IMR-90 (cell line): ENCODE measurements at places on chromosomes 2 and 18.
A peak's percentile ranks its signal among the peaks of the same experiment; 100 is the strongest.

DNA sequence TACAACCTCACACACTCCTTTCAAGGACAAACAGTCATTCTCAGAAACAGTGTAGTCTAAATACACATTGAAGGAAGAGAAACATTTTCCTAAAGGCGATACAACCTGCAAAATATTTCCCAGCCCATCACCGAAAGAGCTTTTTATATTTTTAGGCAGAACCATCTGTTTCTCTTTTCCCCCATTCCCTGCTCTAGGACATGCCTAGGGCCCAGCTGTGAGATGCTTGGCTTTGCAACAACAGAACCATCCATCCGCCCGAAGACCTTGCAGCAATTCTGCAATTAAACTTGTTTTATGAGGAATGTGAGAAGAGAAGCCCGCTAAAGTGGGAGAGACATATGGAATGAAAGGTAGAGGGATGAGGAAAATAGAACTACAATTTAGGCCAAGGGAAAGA lies 105.6 kb upstream of the RFX8 start:
- DNase-seq = no peak

DNA sequence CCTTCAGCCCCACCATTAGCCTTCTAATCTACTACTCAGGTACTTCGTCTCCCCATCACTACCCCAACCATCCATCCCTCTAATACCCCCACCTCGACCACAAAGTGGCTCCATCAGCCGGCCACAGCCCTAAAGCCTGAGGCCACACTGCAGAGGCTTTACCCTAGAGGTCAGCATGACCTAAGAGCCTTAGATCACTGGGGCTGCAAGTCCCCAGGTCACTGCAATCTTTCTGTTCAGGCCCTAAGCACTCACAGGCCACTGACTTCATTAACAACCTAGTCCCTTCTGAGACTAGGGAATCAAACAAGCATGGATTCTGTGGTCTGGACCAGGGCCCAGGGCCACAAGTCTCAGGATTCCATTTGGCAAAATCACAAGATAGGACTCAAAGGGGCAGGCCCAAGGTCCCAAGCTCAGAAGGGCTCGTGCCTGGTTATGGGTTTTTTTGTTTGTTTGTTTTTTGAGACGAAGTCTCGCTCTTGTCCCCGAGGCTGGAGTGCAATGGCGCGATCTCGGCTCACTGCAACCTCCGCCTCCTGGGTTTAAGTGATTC lies 37.0 kb upstream of the PKDCC start:
- DNase-seq = peak; percentile 82

GRCh38 chr2:128580988-128581848 lies 262.6 kb upstream of the HS6ST1 start:
- no peak for DNase-seq

DNA sequence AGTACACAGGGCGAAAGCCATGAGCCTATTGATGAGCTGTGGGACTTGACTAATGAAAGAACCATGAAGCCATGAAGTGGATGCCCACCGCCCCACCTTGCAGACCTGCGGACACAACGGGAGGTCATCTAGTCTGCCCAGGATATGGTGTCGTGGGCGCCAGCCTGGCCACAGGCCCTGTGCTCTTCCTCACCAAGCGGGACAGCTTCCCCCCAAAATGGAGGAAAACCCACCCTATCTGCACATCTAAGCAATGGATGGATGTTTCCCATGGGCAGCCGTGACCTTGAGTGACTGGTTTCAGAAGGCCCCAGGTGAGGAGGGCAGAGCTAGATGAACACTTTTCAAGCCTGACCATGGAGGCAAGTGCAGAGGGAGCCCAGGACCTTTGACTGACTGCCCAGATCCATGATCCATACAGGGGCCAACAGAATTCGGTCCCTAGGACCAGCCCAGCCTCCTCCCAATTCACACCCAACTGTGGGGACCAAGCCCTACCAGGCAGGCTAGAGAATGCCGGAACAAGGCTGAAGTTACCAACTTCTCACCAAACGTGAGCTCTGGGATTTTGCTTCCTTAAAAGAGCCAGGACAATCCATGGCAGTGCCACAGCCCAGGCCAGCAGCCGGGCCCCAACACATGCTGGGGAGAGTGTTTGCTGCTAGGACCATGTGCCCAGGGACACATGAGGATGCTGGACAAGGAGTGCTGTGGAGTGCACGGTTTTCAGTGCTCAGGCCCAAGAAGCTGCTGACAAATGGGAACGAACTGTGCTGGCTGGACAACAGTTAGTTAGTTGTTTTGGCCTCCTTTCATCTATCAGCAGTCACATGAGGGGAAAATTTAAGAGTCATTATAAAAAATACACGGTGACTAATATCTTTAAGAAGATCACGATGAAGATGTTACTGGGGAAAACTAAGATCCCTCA lies 249.4 kb downstream of the HDAC4 start:
- DNase-seq = no peak

DNA sequence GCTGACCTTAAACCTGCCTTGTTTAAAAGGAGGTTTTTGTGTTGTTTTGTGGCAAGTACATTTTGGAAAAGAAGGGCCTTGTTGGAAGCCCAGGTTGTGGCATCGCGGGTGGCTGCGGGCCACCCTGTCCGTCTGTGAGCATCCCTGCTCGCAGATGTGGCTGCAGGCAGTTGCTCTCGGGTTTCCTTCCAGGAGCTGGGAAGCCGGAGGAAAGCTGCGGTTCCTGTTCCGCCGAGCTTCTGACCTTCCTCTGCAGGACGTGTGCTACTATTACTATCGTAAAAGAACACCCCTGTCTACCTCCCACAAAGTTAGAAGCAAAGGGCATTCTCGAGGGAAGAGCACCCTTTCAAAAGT lies 766 bp downstream of the MFF start:
- DNase-seq = peak; percentile 55

DNA sequence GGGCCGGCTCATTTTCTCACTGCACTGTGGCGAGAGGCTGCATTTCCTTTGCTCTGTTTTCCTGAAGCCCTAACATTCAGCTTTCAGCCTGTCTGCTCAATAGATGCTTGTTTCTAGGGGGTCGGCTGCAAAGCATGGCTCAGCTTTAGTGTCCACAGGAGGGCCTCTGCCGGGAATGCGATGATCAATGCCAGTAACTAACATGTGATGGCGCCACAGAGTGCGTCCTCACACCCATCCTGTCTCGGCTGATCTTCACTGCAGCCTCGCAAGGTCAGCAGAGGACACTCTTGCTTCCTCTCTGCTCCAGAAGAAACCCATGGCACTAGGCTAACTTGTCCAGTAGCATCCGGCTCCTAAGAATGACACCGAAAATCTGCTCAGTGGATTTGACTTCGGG lies 156.4 kb upstream of the PXDN start:
- no peak for DNase-seq

DNA sequence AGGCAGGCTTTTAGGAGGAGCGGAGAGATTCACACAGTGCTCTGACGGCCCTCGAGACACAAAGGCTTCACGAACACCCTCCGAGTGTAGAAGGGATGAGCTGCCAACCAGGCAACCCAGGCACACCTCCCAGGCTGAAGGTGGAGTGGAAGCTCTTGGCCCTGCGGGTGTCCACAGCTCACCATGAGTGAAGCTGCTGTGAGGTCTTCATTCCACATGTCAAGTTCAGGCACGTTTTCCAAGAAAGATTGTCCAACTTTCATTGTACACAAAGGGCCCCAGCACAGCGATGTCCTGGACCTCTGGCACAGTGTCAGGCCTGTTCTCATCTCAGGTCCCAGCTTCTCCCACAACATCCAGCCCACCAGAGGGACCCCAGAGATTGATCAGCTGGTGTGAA lies 13.4 kb downstream of the PARD6G start:
- no peak for DNase-seq

- DNase-seq = peak; percentile 51
These were observed 46.3 kb downstream of the ITSN2 start for GRCh38 chr2:24313744-24314632.

DNA sequence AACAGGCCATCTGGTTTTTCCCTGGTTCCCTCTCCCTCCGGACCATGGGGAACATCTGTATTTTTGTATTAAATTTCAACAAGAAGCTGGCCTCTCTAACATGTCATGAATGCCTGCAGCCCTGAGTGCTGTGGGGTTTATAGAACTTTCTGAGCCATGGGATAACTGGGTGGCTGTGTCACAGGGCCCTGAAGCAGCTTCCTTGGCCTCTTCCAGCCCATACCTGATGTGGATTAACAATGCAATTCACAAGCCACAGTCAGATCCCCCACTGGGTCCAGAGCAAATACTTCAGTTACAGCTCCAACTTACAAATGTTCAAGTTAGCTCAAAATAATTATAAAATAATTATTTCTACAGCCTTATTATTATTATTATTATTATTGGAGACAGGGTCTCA lies 307.8 kb upstream of the CELF4 start:
- DNase-seq = no peak

- DNase-seq = peak; percentile 55
These were observed 211.4 kb upstream of the SMIM21 start for GRCh38 chr18:75638776-75639471.

- DNase-seq = peak; percentile 59
These were observed 104.9 kb downstream of the MBD2 start for GRCh38 chr18:54119524-54120019.

DNA sequence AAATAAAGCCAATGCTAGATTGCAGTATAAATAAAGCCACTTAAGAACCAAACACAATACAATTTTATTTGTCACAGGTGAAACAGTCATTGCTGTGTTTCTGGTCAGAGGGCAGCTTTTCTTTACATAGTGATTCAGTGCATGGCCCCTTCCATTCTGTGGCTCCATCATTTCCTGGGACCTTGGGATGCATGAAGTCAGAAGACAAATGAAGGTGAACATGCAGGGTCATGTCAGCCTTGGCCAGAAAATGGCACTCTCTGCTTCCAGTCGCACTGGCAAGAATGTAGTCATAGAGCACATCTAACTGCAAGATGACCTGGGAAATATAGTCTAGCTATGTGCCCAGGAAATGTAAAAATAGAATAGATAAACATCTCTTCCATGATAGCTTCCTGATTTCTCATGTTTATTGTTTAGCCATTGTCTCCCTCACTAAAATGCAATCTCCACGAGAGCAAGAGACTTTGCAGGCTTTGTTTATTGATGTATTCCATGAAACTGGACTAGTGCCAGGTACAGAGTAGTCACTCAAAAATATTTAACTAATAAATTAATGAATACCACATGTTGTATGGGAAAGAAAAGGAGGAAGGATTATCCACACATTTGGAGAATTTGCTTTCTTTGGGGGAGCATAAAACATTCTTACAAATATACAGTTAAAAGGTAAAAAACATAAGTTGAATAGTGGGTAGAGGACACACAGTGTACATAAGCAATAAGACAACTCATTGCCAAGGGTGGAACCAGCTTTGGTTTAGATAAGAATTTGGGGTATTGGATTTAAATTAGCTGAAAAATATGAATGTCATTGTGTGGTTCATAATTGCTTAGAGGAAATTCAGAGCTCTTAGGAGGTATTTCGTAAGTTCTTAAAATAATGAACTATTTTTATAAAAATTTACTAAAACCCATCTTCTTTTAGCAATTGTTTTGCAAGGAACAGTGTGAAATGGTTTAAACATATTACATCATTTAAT lies 343.8 kb downstream of the PID1 start:
- DNase-seq = no peak

- no peak for DNase-seq
These were observed 39.6 kb downstream of the DOCK10 start for GRCh38 chr2:225002656-225003045.

DNA sequence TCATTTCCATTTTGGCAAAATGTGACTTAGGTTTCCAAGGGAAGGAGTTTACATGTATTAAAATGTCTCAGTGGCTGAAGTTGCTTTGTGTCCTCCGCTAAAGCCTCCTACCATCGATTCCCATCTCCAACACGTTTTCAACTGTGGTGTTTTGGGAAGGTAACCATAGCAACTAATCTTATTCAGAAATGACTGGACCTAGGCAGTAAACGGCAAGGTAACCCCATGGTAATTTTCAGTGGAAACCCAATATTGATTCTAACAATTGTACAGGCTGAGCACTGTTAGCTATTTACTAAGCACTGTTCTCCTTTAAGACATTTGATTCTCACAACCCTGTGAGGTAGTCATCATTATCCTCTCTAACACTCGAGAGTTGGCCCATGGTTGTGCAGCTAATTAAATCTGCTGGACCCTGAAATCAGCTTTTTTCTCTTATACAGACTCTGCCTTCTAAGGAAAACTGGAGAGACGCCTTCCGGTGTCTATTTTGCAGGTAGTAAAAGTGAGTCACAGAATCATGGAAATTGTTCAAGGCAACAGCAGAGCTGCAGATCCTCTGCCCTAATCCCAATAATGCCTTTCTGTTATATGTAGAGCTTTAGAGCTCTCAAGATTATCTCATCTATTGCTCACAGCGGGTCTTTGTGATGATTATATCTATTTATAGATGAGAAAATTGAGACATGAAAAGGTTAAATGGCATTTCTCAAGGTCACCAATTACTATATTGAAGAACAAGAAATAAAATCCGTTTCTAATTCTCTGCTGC lies 36.2 kb downstream of the FASTKD2 start:
- DNase-seq = no peak
